ENCODE measurements at places on chromosomes 4 and X.

GRCh38 chr4:76993787-76994641 lies 44.5 kb downstream of the SEPTIN11 start:
- DNase-seq: peak; percentile 41

DNA sequence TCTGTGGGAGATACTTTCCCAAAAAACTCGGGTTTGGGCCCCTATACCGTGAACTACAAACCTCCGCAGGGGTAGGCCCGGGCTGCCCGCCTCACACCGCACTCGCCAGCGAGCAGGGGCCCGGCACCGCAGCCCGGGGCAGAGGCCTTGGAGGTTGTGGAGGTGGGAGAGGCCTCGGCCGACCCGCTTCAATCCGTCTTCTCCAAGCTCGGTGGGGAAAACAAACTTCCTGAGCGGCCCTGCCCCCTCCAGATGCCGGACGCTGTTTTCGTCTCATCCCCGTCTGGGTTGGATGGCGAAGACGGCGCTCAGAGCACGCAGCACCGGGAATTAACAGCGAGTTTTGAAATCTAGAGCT lies 442 bp upstream of the MCUB start:
- peak; percentile 31 for DNase-seq

GRCh38 chrX:19350941-19351384 lies 7.2 kb downstream of the PDHA1 start:
- no peak for DNase-seq

- no peak for DNase-seq
Observed at GRCh38 chrX:132948648-132949260, 9.7 kb downstream of the HS6ST2 start.

- DNase-seq: no peak
Observed at GRCh38 chr4:41380511-41381157, 123.9 kb downstream of the UCHL1 start.

DNA sequence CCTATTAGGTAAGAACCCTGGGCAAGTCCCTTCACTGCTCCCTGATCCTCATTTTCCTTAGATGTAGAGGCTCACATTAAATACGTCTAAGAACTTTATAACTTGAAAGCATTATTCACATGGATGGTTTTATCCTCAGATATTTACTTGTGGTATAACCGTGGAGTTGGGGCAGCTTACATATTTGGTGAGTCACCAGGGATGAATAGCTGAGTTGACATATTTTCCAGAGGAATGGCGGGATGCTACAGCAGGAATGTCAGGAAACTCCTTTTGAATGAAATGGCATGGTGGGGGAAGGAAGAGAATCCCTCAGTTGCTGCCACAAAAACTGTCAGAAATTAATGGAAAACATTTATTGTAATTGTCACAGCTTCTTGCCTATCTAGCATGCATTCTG lies 165.3 kb upstream of the RPS6KA3 start:
- DNase-seq: no peak

- peak; percentile 51 for DNase-seq
Observed at GRCh38 chr4:184267673-184268583, 50.3 kb upstream of the ENPP6 start.

DNA sequence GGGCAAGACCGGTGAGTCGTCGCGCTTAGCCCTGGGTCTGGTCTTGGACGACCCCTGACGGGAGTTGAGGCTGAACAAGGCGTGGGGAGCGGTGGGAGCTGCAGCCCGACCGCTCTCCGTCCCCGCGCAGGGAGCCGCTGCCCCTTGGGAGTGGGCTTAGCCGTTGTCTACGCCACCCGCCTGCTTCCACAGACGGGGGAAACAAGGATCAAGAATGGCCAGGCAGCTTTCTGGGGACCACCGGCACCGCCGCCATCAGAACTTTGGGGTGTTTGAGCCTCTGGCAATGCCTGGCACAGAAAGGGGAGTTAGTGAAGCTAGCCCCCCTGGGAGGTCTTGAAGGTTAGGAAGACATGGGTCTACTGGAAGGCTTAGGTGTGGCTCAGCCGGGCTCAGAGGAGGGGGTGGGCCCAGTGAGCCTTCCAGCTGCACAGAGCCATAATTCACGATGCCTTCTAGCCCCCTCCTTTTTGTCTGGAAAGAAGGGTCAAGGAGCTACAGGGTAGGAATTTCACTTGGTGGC lies 583 bp downstream of the RASL11B start:
- no peak for DNase-seq

GRCh38 chr4:182918791-182919302 lies 1.7 kb upstream of the DCTD start:
- no peak for DNase-seq

DNA sequence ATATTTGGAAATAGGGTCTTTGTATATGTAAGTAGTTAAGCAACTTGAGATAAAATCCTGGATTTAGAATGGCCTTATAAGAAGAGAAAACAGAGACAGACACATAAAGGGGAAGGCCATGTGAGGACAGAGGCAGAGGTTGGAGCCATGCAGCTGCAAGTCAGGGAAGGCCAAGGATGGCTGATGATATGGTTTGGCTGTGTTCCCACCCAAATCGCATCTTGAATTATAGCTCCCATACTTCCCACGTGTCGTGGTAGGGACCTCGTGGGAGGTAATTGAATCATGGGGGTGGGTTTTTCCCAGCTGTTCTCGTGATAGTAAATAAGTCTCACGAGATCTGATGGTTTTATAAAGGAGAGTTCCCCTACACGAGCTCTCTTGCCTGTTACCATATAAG lies 76.3 kb downstream of the STK32B start:
- DNase-seq: no peak

- no peak for DNase-seq
Observed at GRCh38 chr4:154958621-154959358, 177.7 kb downstream of the RBM46 start.

DNA sequence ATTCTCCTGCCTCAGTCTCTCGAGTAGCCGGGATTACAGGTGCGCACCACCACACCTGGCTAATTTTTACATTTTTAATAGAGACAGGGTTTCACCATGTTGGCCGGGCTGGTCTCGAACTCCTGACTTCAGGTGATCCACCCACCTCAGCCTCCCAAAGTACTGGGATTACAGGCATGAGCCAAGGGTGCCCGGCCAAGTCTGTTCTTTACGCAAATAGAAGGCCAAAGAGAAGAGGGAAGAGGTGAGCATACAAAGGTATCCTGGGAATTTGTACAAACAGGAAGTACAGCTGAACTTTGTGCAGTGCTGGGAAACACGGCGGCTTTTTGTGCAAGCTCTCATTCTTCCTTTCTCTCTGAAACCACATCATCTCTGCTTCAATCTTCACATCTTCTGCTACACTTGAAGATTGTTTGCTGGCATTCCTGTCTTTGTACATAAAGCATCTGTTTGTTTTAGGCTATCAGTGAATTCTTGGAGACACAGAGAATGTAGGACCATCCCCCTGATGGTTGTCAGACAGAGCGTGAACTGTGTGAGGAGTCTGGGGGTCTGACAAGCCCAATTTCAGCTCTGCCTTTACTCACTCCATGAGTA lies 71.9 kb upstream of the PRSS48 start:
- DNase-seq: no peak

- no peak for DNase-seq
Observed at GRCh38 chr4:40842725-40843423, 93.1 kb downstream of the NSUN7 start.

- no peak for DNase-seq
Observed at GRCh38 chr4:60134099-60134498, 1066.0 kb upstream of the ADGRL3 start.
